ENCODE measurements at places on chromosomes 6 and 20.

- no peak for DNase-seq
Measured at GRCh38 chr20:12605751-12606150, 403.0 kb upstream of the SPTLC3 start.

DNA sequence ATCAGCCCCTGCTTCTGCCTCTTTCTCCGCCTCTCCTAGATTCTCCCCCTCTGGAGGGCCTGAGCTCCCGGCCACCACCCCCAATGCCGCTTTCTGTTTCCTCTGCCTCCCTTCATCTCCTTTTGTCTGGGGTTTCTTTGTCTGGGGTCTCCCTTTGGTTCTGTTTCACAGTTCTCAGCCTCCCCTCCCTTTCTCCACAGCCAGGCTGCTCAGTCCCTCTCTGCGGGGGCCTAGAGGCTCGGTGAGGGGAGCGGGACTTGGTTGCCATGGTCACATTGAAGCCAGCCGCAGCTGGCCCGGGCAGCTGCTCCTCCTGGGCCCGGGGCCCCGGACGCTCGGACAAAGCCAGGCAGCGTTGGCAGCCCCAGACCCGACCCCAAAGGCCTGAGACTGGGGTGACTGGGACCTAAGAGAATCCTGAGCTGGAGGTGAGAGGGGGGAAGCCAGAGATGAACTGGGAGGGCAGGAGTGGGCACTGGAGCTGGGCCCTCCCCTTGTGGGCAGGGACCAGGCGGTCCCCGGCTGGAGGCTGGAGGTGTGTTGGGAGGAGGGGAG, 3.5 kb upstream of the DDR1 start:
- DNase-seq: no peak

DNA sequence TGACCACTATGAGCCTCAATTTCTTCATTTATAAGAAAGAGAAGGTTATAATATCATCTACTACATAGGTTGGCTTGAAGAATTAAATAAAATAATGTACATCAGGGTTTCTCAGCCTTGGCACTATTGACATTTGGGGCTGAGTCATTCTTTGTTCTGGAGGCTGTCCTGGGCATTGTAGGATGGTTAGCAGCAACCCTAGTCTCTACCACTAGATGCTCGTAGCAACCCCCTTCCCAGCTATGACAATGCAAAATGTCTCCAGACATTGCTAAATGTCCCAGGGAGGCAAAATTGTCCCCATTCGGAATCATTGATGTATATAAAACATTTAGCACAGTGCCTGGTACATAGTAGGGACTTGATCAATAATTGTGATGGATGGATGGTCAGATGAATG, 152.1 kb downstream of the KHDC1L start:
- no peak for DNase-seq

DNA sequence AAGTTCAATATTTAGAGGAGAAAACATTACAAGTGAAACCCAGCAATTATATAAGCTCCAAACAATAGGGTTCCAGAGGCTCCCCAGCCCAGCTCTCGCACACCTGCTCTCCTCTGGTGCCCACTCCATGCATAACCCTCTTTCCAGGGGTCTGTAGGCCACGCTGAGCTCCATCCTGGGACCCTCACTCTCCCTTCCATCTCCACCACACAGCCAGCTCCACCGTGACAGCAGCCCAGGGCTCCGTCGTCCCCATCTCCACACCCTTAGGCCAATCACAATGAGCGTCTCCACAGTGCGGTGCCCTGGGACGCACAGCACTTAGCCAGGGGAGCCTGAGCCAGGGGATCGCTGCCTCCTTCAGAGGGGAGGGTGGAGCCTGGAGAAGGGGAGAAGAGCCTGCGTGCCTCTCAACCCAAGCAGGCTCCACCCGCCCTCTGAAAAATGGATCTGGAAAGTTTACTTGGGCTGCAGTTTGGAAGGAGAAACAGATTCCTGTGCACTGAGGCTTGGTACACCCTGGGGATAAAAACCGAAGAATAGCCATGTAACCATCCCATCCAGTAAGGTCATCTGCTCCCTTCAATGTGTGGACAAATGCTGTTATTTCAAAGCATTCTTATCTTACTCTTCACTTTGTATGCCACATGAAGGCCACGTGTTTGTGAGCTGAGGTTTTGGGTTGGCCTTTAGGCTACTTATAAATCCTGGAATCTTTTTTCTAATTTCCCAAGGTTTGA, 72.4 kb upstream of the GGTLC1 start:
- no peak for DNase-seq

- DNase-seq: no peak
Measured at GRCh38 chr20:4300921-4301320, 285.6 kb upstream of the RNF24 start.

- DNase-seq: peak; percentile 55
Measured at GRCh38 chr6:39361657-39362486, 39.4 kb upstream of the KCNK16 start.

DNA sequence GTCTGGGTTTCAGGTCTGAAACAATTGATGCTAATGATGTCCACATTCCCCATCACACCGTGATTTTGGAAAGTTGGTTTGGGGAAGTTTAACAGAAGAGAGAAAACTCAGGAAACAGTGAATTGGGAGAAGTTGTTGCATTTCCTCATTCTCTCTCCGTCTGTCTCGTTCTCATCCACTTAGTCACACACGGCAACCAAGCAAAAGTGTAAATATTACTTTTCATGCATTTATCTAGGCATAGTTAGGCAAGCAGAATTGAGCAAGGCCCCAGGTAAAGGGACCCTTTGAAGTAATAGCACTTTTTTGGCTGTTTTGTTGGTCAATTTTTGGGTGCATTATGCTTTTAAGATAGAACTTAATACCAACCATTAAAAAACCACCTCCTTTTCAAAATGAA, 137.0 kb upstream of the SULF2 start:
- no peak for DNase-seq

DNA sequence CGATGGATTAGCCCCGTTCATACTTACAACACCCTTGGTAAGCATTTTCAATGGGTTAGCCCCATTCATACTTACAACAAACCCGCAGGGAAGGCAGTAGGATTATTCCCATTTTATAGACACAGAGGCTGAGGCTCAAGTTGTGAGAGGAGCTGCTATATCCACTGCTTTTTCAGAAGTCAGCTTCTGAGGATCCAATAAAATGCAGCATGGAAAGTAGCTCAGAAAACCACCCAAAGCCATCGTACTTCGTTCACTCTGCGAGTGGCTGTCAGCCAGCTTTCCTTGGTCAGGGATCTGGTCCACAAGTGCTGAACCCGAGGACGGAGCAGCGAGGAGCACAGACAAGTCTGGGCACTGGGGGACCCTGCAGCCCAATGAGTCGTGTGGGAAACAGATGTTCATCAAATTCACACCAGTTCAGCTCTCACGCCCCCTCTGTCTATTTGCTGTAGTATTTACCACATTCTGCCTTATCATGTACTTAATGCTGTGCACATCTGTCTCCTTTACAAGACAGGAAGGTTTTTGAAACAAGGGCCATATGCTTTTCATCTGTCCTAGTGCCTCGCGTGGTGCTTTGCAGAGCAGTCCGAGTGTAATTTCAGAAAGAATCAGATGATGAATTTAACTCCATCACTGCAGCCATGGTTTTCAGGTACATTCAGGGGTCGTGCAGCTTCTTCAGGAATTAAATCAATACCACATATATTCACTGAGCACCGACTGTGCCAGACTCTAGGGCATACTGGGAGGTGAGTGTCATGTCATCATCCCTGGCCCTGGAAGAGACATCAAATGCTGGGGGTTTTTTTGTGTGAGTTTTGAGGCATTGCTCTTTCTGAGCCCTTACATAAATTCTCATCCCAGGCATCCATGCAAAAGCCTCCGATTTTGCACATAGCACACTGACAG, 256.9 kb downstream of the CDH26 start:
- no peak for DNase-seq

- DNase-seq: no peak
Measured at GRCh38 chr6:36104836-36105235, 25.5 kb upstream of the MAPK13 start.

DNA sequence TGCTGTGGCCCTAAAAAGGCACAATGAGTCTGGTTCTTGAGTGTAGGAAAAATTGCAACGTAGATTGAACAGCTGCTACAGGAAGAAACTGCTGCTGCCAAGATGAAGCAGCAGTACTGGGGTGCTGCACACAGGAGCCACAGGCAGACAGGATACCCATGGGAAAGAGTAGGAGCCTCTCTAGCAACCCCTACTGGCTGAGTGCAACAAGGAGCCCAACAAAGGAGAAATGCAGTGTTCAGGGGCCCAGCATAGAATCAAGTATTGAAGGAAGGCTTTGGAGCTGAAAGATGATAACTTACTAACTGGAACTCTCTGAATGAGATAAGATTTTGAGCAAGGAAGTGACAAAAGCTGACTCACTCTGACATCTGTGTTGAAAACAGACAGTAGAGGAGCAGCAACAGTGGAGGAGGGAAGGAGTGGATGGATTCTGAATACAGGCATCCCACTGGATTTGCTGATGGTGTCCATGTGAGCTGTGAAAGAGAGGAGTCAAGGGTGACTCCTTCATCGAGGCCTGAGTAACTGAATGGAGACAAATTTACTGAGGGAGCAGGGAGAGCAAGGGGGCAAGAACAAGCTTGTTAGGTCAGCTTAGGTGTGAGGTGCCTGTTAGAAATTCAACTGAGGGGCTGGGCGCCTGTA, 534.7 kb upstream of the JARID2 start:
- peak; percentile 92 for DNase-seq

DNA sequence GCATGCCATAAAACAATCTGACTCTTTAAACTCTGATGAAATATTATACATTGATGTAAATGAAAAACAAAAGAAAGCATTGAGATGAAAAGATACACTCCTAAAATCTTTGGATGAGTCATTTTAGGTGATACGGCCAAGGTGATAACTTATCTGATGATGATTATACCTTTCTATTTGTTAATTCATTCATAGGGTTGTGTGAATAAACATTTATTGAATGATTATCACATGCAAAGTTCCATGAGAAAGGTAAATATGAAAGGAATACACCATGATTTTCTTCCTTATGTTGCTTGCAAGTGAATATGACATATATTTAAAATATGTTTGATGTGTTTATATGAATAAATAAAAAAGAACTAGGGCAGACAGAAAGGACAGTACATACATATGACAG, 15.4 kb upstream of the HIVEP1 start:
- no peak for DNase-seq
